ENCODE measurements at places on chromosomes 12 and 14.

DNA sequence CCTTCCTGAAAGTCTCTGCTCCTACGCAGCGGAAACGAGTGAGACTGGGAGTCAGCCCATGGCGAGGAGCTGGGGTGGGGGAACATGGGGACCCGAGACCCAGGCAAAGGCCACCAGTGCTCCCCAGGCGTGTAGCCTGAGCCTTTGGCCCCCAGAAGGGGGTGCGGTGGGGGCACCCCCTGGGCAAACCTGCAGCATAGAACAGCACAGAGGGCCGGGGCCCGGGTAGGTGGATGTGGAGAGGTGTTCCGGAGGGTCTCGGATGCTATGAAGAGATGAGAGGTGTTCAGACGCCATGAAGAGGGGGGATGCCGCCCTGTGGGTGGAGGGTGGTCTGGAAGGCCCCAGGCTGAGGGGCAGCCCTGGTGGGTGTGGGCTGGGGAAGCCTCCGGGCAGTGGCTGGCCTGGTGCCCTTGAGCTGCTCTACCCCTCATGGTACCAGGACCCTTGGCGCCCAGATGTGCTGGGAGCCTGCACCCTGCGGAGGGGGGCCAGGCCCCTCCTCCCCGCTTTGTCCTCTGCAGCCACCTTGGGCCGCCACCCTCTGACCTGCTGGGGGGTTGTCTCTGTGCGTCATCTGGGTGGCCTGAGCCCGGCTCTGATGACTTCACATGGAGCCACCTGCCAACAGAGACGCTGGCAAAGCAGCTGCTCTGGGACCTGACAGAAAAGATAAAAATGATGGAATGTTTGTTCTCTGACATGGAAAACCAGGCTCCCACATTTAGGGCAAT is 83.4 kb downstream of the KIF26A start:
- DNase-seq: no peak

DNA sequence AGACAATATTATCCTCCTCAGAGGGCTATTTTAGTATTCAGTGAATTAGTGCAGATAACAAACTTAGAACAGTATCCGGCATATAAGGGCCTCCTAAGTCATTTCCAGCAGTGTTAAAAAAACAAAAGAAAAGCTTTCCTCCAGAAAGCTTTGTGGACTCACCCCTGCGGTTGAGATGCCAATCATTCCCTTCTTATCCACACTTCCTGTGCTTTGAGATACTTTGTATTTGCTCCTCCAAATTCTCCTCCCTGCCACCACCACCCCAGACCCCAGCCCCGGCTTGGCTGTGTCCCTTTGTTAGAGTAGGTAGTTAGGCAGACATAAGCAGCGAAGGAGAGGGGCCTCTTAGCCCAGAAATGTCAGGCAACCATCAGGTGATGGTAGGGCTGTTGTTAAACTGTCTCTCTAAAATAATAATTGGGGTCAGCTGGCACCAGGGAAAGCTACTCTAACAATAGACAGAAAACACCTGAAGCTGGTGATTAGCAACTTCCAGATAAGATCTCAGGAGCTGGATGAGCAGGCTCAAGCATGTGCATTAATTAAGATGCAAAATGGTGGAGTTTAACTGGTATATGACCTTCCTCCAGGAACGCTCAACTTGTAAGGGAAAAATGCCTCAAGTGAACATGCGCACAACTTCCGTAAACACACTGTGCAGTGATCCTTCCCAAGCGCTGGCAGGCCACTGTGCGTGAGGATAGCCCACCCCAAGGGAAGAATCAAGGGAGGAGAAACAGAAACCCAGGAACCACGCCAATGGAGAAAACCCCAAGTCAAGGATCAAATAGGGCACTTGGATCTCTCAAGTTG is 152.1 kb upstream of the EEA1 start:
- no peak for DNase-seq

- DNase-seq: no peak
These were observed 79.3 kb downstream of the PPP2R5C start for GRCh38 chr14:101840649-101841369.

GRCh38 chr12:129717438-129717837 is 186.4 kb downstream of the TMEM132D start:
- no peak for DNase-seq

DNA sequence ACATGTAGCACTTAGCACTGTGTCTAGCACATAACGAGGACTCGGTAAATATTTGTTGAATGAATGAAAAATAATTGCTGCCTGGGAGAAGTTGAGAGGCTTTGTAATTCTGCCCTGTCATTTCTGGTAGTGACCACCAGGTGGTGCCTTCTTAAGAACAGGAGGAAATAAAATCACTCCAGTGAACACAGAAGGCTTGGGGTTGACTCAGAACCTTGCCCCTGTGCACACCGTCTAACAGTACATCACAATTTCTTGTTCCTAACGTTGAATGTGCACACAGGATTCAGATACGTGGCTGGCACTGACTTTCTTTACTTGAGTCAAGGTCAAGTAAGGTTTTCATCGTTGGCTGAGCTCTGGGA is 91.8 kb downstream of the RGS6 start:
- peak; percentile 58 for DNase-seq

DNA sequence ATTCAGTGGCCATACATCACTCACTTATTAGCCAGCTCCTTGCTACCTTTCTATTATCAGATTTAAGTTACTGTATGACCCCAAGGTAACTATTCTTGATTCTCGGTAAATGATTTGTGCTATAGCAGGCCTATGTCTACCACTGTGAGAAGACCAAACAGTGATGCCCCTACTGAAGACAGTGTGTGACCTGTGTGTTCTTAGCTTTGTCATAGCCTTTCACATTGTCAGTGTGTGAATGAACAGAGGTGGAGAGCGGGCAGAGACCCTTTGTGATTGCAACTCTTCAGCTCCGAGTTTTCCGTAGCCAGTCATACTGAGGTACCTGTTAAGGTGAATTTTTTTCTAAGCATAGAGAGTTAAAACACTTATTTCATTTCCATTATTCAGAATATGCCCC is 294.0 kb downstream of the LRFN5 start:
- DNase-seq: no peak

GRCh38 chr12:104604070-104604994 is 147.6 kb downstream of the CHST11 start:
- peak; percentile 80 for DNase-seq

DNA sequence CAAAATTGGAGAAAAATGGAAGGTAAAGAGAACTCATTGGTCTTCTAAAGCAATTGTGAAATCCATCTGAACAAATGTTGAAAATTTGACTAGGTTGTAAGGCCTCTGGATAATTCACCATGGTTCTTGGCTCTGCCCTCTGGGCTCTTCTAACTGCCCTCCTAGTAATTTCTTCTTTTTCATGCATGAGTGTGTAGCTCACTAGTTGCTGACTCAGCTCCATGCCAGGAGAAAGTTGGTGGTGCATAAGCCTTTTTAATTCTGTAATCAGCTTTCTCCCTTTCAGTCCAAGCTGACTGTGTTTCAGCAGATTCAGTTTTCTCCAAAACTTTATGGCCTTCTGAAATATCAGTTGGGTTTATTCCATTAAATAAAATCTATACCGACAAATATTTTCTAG is 877.8 kb upstream of the ATXN7L3B start:
- DNase-seq: no peak

DNA sequence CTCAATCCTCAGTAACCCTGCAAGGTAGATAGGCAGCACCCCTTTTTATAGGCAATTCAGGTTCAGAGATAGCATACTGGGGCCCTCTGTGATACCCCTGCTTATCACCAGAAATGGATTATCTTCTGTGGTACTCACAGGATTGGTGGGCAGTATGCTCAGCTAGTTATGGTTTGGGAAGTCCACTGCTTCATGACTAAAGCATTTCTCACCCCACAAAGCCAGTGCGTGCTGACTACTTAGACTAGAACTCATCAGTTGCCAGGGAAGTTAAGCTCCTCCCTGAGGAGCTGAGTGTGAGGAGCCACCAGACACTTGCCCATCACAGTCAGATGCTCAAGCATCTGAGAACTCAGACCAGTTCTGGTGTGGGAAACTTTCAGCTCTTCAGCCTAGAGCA is 76.3 kb downstream of the SCAF11 start:
- no peak for DNase-seq

DNA sequence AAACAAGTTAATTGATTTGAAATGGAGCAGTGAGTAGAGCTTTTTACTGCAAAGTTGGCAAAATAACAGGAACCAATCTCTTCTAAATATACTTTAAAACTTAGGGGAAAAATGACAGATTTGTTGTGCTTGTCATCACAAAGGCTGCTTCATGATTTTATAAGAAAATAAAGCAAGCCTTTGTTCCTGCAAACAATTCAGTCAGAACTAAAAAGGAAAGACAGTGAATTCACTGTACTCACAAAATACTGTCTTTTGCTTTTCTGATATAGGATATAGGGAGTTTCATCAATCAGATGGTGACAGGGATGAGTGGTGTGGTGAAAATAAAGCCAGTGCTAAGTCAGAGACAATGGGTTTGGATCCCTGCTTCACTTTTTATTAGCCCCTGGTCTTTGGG is 126.0 kb downstream of the HELB start:
- DNase-seq: no peak

DNA sequence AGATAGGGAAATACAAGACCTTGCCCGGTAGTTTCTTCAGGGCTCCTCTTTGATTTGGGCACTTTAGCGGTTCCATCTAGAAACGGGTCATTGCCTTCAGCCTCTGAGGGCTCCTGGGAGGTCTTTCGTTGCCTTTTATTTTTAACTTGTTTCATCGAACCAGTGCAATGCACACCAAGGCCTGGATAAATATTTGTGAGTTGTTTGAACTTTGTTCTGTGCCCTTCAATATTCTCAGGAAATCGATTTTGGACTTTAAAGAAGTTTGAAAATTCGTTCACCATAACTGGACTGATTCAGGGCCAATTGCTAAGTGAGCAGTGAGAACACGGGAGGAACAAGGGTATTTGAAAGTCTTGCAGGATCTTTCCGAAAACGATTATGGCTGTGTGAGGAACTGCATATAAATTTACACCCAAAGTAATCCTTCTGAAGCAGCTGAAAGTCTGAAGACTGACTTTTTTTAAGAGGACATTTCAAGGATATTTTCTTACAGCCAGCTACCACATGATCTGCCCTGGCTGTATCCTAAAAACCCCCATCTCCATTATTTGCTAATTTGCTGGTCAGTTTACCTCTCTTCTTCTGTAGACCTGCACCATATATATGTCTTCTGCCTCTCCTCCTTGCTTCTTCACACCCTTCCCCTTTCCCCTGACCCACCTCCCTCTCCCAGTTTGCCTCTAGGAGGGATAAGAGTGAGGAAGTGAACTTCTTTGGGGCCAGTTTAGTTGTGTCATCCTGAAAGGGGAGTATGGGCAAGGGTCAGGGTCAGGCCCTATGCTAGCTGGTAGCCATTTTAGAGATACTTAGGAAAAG is 8.0 kb downstream of the DUSP6 start:
- DNase-seq: no peak

GRCh38 chr12:76697849-76698248 is 66.1 kb upstream of the ZDHHC17 start:
- no peak for DNase-seq

DNA sequence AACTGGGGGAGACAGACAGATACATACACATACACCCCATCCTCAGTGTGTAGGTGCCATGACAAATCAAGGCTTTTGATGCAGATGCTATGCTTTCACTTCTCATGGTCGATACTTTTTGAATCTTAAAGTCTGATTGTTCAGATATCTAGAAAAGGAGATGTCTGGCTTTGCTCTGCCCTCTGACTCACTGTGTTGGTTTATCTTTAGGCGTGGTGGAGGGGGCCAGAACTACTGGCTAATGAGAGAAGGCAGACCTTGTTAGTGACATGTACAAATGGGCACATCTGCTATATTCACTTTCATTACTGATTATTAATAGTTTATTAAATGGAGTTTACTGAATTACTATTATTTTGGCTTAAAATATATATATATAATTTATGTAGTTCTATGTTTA is 444.3 kb upstream of the RGS6 start:
- no peak for DNase-seq

DNA sequence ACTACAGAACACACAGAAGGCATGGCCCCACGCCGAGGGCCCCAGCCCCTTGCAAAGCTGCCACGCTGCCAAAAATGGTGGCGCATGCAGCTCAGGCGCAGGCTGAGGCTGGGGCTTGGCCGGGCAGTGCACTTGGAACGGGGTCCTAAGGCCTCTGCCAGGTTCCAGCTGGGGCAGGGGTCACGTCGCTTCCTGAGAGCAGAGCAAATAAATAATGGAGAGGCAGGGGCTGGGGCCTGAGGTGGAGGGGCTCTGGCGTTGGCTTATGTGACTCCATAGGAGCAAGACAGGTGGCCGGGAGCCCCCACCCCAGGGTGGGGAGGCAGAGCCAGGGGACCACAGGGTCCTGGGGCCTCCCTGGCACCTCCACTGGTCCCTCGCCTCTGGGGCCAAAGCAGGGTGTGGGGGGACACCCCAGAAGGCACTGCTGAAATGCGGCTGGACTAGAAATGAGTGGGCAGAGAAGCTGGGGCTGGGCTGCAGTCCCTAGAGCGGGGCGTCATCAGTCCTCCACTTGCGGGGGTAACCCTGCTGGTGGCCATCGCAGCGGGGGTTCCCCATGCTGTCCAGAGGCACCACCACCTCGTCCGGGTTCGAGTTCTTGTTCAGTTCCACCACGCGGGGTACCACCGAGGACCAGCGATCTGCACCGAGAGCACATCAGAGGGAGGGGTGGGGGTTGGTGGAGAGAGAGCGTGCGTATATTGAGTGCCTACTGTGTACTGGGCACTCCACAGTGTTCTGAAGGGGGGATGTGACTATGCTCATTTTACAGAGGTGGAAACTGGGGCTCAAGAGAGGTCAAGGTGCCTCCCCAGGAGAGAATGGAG is 49.8 kb downstream of the TRPV4 start:
- DNase-seq: no peak

DNA sequence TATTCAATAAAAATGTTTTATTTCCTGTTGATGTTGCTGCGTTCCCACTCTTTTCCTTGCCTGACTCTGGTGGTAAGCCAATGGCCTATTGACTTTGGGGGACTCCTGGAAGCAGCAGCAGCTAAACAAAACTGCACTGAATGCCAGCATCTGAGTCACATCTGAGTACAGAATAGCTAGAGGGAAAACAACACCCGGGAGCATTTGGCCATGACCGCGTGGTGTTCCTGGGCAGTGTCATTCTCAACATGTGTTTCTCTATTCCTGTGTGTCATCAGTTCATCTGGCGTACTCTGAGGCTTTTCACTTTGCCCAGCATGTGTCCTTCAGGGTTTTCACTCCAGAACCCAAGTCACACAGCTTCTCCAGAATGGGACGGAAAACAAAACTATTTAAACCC is 238.8 kb downstream of the PAWR start:
- no peak for DNase-seq

Data from GM12864 (cell line).